ENCODE measurements at places on chromosomes 5 and 9.

GRCh38 chr9:78463750-78464149 is 166.8 kb downstream of the PSAT1 start:
- no peak for DNase-seq

DNA sequence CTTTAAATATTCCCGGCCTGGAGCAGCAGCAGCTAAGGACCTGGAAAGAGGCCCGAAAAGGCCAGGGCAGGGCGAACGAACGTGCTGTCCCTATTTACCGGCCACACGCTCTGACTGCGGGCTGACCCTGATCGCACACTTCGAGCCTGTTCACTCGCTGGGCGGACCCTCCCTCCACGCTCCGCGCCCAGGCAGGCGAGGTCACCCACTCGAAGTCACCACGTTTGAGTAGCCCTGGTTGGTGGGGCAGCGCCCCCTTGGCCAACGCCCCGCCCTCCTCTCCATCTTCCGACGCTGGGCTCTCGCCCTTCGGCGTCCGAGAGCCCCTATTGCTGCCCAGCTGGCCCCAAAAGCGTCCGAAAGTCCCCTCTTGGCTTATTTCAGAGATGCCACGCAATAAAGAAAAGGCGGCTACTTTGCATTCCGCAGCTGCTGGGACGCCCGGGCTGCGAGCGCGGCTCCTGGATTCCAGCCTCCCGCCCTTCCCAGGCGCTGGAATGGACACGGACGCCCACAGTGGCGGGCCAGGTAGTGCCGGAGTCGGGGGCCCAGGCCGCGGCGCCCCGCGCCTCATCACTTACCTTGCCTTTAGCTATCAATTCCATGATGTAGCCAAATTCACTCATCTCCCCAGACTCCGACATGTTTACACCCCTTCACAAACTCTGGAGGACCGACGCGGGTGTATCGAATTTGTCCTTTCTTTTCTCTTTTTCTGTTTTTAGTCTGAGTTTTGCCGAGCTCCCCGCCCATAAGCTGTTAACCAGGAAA is 9.9 kb upstream of the TRIM36 start:
- DNase-seq: peak; percentile 88

DNA sequence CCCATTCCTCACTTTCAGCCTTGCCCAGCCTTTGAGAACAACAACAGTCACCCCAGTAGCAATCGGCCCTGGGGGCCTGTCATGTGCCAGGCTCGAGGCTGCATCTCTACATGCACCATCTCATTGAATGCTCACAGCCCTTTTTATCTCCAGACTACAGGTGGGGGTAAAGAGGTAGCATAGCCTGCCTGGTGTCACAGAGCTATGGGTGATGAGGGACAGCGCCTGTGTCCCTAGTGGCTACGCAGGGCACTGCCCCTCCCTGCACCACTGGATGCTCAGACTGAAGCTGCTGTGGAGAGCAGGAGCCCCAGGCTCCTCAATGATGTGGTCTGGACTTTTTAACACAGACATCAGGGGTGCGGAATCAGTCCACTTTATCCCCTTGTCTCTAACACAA is 2.8 kb downstream of the CAMK2A start:
- no peak for DNase-seq

- DNase-seq: no peak
Observed at GRCh38 chr9:95684516-95684915, 167.7 kb upstream of the PTCH1 start.

DNA sequence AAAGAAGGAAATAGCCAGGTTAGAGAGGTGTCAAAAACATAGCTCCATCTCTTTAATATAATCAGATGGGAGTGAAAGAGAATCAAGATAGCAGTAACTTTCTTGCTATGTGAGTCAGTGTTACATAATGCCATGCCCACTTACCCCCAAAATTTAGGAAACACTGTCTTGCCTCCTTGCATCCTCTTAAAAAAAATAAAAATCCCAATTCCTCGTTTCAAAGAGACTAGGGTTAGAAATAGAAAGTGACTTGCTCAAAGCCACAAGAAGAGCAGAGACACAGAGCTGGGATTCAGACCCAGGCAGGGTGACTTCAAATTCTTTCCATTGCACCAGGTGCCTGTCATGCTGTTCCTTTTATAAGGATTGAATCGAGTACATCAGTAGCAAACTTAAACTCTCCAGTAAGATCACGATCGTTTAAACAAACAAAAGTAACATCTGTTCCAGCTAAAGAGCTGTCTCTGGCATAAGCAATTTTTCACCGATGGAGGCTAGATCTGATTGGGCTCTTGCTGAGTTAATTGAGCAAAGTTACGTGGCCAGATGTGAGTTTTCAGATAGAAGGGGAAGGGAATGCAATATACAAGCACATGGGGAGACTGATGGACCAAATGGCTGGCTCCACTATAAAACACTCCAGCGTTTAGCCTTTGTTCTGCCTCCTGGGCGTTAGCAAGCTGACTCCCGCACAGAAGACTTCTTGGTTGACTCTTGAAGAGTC is 176.9 kb downstream of the PALM2AKAP2 start:
- no peak for DNase-seq

DNA sequence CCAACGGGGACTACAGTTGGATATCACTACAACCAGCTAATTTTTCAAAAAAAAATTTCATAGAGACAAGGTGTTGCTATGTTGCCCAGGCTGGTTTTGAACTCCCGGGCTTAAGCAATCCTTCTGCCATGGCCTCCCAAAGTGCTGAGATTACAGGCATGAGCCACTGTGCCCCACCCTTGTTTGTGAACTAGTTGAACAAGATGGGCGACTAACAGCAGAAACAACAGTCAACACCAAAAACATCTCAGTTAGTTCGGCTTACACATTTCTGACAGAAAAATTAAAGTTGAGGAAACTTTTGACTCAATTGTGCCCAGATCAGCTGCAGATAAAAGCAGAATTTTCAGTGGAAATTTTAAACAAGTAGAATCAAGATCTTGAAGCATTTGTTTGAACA is 470.1 kb downstream of the TLE4 start:
- DNase-seq: no peak

DNA sequence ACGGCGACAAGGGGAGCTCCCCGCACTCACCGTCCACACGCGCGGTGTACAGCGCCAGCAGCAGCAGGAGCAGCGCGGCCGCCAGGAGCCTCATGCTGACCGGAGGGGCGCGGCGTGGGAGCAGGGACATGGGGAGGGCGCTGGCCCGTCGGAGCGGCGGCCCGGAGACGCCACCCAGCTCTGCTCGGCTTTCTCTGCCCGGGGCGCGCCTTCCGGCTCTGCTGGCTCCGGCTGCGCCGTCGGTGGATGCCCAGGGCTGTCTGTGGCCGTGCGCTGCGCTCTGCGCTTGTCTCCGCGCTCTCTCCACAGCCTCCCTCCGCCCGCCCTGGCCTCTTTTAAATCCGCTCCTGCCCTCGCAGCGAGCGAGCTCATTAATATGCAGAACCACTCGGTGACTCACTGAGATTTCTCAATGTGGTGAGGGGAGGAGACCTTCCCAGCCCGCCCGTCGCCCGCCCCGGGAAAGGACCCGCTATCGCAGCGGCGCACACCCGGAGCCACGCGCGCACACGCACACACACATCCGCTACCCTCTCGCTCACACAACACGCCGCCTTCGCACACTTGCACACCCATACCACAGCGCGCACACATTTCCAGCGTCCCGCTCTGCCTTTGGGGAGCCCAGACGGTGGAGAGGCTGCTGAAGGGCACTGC is at the start of gene CXCL14:
Gene CXCL14 (minus strand): TSS at position 307 of the 657 bp plus-strand sequence. CDS start 213 bp downstream, at position 94.
- peak; percentile 86 for DNase-seq

DNA sequence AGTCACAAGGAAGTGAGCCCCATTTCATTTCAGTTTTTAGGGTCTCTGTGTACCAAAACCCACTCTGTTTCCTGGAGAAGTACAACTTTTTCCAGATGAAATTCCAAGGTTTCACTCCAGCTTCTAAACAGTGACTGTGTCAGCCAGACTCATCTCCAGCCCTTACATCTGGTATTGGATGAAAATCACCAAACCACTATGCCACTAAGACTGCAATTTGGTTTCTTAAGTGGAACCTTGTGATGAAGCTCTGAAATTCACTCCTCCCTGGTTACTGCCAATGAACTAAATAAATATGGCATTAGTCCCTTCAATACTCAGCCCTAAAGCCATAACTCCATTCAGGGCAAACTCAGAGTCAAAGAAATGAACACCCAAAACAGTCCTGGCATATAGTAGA is 211.2 kb upstream of the DAPK1 start:
- DNase-seq: no peak

DNA sequence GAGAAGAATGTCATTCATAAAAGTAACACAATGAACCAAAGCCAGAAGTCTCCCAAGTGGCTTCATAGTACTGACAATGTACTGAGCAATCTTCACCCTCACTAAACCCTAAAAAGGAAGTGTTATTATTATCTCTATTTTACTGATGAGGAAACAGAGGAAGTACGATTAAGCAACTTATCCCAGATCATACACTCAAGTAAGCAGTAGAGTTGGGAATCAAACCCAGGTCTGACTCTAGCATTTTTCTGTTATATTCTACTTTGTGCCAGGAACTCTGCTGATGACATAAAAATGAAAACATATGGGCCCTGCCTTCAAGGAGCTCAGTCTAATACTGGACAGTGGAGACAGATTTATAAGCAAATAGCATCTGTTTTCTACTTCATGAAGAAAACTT is 109.2 kb downstream of the RAPGEF6 start:
- DNase-seq: no peak

- no peak for DNase-seq
Observed at GRCh38 chr5:135446615-135447014, 533 bp downstream of the DCANP1 start.

DNA sequence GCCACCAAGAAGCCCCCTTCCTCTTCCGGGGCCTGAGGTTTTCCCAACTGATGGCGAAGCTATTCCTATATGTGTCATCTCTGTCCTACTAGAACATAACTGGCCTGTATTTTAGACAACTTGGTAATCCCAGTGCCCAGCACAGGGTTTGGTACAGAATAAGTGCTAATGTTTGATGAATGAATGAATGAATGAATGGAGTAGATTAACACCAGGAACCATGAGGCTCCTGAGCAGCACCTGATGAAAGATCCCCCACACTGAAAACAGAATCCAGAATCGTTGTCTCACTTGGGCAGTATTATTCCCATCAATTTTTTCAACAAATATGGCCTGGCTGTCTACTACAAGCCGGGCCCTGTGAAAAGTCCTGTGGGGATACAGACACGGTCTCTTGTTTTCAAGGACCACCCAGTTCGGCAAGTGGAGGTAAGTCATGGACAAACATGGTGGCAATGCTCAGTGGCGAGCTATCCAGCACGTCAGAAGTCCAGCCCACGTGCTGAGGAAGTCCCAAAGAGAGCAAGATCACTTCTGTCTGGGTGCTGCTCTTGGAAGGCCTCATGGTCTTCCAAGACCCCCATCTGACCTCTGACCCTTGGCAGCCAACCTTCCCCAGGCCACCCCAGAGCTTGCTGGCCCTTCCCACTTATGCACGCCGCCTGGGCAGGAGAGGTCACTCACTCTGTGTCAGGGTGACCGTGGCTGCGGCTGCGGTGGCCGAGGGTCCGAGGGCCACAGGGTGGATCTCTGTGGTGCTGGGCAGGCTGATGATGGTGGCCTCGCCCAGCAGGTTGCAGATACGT is 1.0 kb downstream of the NAIF1 start:
- DNase-seq: no peak

GRCh38 chr9:123438821-123439220 is 82.8 kb downstream of the CRB2 start:
- no peak for DNase-seq

DNA sequence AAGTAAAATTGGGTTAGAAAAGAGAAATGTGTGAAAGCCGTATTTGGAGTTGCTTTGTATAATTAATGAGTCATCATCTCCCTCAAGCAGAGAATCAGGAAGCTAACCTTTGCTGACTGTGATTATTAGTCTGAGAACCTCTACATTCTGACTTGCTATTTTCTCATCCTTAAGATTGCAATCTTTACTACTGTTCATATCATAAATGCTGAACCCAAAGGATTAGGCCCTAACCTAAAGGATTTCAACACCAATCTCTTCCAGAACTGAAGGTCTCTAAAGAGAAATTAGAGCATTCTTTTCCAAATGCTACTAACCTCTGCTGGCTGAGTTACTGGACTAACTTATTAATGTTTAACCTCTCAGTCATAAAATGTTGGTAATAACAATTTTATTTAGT is 538.1 kb upstream of the MEF2C start:
- DNase-seq: no peak

GRCh38 chr5:67543720-67544270 is 347.2 kb upstream of the CD180 start:
- no peak for DNase-seq

DNA sequence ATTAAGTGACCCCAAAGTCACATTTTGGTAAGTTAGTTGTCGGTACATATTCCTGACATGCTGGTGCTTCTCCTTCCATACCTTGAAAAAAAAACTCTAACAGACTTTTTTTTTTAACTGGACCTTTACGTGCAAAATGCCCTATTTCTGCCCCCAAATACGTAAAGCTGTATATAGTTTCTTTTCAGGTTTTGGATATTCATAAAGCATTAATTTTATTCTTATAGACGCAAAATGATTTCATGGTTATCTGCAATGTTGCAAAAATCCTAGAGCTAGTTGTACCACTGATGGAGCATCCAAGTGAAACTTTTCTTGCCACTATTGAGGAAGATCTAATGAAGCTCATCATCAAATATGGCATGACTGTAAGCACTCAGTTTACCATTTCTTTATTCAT is 167.6 kb downstream of the NIPBL start:
- no peak for DNase-seq

- no peak for DNase-seq
Observed at GRCh38 chr9:118192807-118193206, 488.6 kb downstream of the TLR4 start.

- DNase-seq: no peak
Observed at GRCh38 chr5:691817-692528, 1.2 kb downstream of the TPPP start.

- peak; percentile 73 for DNase-seq
Observed at GRCh38 chr9:120477534-120478001, 102.4 kb downstream of the CDK5RAP2 start.

DNA sequence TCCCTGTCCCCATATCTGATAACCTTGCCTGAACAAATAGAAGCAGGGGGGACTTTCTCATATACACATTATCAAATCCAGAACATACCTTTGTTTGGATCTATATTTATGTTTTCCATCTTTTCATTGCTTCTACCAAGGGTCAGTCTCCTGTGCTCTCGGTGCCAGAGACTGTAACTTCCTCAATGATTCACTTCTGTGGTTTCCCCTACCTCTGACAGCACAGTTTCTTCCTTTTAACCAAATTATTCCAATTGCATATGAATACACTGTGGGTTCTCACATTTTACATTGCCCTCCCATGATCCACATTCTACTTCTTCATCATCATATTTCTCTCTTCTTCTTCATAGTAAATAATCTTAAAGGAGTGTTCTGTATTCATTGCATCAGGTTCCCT is 32.2 kb downstream of the NMUR2 start:
- no peak for DNase-seq

GRCh38 chr5:80884929-80885328 is 75.2 kb upstream of the RASGRF2 start:
- DNase-seq: no peak

GRCh38 chr5:2052687-2053086 is 170.0 kb upstream of the IRX4 start:
- no peak for DNase-seq

- no peak for DNase-seq
Observed at GRCh38 chr9:38685535-38685934, 34.4 kb downstream of the FAM240B start.
